ENCODE measurements at places on chromosomes 12 and 14. TPM values are rescaled to one million over a fixed set of nuclear protein-coding genes. Genes with fewer than 3 reads are reported as not detected.

DNA sequence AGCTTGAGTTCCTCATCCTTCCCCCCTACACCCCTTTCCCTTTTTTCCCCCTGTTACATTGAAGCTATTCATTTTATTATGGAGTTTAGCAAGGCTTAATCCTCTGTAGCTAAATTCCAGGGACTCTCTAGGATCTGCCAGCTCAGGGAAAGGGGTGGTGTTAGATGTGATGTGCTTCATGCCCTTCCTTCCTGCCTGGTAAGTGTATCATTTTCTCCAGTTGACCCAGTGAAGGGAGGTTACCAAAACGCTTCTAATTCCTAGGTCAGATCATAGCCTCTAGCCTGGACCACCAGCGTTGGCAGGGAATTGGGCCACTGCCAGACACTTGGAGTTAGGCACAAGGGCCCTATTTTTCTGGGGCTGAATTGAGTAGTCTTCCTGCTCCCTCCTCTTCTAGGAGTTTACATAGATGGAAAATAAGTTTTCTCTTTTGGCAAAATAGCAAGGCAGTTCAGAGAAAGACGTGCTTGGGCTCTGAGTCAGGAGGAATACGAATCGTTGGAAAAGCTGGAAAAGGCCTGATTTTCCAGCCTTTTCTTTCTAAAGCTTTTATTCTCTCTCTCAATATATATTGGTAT is 88.3 kb downstream of the NPAS3 start:
- DNase-seq = no peak

DNA sequence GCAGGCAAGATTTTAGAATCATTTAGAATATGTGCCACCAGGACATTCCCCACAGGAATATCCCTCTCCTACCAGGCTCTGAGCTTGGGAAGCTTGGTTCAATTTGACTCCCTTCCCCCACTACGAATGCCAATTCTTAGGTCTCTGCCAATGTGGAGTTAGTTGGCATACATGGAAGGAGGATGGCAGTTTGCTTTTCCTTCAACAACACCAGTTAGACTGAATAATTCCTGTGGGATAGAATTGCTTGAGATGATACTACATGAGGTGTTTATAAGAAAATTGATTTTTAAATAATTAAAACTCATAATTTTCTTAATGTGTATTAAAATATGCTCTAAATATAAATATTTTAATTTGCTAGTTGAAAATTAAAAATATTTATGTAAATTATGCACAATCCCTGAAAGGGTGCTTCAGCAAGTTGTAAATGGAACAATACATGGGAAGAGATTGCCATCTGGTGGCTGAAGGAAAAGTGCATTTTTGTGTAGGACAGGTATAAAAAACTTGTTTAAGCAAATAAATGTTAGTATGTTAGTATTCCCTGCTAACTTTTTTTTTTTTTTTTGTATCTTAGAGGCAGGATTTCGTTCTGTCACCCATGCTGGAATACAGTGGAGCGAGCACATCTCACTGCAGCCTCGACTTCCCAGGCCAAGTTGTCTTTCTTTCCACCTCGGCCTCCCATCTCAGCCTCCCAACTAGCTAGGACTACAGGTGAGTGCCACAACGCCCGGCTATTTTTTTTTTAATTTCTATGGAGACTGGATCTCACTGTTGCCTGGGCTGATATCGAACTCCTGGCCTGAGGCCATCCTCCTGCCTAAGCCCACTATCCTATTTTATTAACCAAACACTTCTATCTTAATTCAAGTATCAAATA is 25.8 kb upstream of the STRAP start:
- peak; percentile 31 for DNase-seq

- no peak for DNase-seq
Measured at GRCh38 chr12:120939523-120939922, 35.4 kb upstream of the SPPL3 start.

DNA sequence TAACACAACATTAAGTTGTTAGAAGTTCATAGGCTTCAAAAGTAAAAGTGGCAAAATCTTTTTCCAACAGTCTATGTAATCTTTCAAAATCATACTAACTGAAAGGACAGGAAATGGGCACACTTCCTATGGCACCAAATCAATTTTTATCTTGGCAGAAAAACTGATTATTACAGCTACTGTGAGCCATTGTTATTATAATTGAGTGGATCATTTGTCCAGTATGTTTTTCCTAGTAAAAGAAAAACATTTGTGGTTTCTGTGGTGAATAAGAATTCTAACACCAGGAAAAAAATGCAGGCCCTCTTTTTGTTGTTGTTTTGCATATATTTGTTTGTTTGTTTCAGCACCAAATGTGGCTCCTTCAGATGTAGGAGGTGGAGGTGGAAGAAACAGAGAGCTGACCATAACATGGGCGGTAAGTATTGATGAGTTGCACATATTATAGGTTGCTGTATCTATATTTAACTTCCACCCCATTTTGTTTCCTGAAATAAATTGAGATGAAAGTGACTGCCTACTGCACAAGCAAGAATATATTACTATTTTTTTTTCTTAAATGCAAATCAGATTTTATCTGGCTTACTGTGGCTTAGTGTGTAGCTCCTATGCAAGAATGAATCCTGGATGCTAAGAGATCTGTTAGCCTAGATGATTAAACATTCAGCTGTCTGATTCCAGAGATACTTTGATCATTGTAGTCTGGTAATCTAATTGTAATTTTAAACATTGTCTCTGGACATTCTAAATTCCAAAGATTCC is 174.1 kb upstream of the PDZRN4 start:
- DNase-seq = no peak

DNA sequence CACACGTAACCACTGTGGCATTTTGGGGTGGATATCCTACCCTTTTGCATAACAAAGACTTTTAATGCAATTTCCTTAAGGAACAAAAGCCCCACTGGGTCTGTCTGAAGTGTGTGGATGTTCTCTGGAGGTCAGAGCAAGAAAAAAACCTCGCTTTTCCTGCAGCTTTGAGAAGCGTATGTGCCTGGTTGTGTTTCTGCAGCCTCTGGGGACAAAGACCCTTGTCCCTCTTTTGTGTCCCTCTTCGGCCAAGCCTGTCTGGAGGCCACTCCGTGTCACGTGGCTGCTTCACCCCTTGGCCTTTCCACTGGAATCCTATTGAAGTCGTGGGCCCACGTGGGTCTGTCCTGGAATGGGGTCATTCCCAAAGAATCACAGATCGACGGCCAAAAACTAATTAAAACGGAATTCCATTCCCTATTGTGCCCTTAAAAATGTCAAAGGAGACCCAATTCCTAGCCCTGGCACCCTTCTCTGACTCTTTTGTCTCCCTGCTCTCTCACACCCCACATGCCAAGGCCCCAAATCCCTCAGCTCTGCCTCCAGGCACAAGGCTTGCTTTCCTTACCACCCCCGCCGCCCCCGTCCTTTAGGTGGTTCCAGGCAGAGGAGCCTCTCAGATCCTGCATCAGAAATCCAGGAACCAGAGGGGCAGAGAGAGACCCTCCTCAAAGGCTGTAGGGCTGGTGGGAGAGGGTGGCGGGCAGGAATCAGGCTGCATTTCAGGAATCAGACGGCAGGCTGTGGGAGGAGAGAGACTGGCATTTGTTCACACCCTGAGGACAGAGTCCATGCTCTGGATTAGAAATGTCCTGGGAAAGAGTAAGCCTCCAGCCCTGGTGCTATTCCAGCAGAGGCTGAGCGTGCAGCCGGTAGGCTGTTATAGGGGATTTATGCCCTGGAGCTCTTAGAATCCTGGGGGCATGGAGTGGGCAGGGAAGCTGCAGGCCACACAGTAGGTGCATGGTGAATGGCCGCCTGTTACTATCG is 12.6 kb upstream of the CYP46A1 start:
- DNase-seq = no peak

DNA sequence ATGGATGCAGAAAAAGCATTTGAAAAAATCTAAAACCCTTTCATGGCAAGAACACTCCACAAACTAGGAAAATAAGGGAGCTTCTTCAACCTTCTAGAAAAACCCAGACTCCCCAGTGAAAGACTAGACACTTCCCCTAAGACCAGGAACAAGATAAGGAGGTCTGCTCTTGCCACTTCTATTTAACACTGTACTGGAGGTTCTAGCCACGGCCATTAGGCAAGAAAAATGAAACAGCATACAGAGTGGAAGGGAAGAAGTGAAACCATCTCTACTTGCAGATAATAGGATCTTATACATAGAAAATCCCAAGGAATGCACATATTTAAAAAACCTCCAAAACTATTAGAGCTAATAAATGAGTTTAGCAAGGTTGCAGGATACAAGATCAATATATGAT is 42.3 kb downstream of the CHGA start:
- DNase-seq = no peak

DNA sequence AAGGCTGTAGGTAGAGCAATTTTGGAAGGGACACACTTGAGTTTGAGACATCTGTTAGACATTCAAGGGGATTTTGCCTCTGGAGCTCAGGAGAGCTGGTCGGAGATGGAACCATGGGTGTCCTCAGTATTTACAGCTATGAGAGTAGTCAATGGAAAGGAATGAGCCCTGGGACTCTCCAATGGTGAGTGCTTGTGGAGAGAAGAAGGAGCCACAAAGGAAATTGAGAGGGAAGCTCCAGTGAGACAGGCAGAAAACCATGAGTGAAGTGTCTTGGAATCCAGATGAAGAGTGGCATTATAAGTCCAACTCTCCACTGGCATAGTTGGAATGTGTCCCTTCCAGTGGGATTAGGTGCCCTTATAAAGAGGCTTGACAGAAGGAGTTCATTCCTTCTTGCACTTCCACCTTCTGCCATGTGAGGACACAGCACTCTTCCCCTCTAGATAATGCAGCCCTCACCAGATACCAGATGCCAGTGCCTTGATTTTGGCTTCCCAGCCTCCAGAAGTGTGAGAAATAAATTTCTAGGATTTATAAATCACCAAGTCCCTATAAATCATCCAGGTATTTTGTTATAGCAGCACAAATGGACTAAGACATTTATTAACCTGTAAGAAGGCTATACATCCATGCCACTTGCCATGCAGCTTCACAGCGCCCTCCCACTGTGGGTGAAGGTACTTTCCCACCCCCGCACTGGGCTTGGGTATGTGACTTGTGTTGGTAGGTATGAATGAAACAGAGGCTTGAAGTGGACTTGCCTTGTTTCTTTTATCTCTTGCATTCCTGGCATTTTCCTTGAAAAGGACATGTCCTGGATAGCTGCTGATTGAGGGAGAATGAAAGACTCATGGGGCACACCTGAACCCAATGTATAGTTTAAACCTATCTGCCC is 27.3 kb downstream of the LLPH start:
- DNase-seq = no peak

DNA sequence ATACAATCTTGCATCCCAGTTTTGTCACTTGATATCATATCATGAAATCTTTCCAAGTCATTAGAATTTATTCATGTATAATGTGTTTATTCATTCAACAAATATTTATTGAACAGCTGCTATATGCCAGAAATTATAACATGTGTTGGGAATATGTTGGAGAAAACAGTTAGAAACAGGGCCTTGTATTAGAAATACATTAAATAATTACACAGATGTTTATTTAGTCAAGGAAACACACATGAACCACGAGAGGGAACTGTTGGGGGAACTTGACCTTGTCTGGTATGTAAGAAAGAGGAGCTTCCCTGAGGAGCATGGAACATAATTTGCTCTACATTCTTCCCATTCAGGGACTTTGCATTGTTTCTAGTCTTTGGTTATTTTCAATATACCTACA is 191.7 kb upstream of the FRMD6 start:
- no peak for DNase-seq

GRCh38 chr12:7832059-7832696 is 40.5 kb downstream of the SLC2A14 start:
- DNase-seq = peak; percentile 83

TAS2R43 gene
- not detected for polyA plus RNA-seq

PLEKHD1 gene
- polyA plus RNA-seq = 0.05 TPM

HOXC4 gene
- polyA plus RNA-seq = 2.8 TPM

FAM181A gene
- polyA plus RNA-seq = not detected
